HS-27A (cell line): ENCODE measurements at places on chromosomes 5 and 9.

DNA sequence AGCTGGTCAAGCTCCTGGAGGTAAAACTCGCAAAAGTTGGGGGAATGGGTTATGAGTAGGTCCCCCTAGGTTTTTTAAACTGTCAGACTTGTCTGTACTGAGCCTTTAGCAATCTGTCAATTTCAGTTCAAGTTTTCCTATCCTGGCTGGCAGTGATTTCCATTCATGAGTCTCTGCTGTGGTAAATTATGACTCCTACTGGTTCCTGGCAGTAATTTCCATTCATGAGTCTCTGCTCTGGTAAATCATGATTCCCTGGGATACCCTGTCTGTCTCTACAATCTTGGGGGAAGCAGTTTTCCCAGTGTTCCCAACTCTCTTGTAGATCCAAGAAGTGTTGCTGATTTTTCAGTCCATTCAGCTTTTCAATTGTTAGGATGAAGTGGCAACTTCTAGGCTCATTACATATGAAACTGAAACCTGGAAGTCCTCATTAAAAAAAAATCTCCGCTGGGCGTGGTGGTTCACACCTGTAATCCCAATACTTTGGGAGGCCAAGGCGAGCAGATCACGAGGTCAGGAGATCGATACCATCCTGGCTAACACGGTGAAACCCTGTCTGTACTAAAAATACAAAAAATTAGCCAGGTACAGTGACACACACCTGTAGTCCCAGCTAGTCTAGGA is 91.3 kb upstream of the GPBP1 start:
- DNase-seq: no peak

DNA sequence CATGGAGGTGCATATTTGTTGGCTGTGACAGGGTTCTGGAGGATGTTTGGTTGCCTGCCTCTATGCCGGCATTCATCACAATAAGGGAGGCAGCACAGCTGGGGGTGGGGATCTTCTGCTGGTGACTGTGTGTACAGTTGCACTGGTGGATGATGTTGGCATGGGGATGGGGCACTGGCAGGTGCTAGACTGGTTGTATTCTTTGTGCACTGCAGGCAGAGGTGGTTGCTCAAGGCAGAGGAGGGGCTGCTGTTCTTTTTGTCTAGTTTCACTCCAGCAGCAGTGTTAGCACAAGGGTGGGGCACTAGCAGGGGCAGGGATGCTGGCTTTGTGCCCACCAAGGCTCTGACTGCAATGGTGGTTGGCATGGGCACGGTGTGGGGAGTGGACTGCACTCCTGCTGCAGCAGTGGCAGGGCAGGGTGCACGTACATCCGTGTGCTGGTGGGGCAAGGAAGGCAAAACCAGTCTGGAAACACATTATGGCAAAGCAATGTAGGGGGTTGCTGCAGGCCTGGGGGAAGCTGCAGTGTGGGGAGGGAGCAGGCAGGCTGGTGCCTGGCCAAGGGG is 69.3 kb downstream of the ISOC1 start:
- no peak for DNase-seq

- no peak for DNase-seq
These were observed 158.1 kb downstream of the LPAR1 start for GRCh38 chr9:110880189-110880588.

- no peak for DNase-seq
These were observed 77.5 kb downstream of the HSPA4 start for GRCh38 chr5:133129289-133129688.

DNA sequence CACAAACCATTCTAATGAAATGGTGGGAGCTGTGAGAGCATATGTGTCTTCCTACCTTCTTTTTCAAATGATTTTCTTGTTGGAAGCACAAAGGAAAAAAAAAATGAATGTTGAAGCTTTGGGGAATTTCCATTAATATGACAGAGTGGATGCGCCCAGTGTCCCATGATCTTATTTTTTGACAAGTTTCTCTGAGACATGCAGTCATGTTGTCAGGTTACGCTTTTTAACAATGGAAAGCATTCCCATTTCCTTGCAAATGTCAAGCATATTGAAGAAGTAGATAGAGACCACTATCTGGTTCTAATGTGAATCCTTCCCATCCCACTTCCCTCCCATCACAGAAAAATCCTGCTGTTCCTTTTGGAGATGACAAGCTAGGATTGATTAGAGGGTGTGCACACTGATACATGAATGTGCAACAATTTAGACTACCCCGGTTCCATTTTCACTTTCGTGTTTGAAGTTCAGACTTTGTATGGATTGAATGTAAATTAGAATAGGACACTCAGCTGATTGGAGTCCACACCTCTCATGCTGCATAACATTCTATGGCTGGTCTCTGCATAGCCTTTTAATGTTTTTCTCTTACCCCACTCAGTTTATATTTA is 919.4 kb downstream of the TLE4 start:
- DNase-seq: no peak

- no peak for DNase-seq
These were observed 293.9 kb downstream of the KDM4C start for GRCh38 chr9:7051711-7052110.

DNA sequence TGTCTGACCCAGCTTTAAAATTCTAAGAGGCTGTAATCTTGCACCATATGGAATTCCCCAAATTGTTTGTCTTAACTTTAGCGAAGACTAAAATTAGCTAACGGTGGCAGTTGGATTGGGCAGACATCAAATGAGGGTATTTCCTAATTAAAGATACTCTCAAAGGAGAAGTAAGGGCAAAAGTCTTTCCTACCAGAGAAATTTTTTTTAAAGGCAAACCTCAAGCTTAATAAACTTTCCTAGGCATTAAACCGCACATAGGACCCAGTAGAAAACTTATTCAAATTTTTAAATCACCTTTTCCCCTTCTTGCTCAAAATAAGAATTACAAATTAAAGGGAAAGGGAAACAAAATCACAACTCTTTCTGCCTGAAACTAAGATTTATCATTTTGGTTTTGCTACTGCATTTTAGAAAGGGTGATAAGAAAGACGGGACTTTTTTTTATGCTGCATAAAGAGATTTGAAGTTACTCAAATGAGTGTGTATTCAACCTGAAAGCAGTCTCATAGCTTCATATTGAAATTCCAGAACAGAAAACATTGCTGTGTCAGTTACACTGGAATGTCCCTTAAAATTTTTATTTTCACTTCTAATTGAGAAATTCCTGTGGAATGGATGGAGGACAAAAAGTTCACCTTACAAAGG is 189.1 kb upstream of the PTGER4 start:
- no peak for DNase-seq

DNA sequence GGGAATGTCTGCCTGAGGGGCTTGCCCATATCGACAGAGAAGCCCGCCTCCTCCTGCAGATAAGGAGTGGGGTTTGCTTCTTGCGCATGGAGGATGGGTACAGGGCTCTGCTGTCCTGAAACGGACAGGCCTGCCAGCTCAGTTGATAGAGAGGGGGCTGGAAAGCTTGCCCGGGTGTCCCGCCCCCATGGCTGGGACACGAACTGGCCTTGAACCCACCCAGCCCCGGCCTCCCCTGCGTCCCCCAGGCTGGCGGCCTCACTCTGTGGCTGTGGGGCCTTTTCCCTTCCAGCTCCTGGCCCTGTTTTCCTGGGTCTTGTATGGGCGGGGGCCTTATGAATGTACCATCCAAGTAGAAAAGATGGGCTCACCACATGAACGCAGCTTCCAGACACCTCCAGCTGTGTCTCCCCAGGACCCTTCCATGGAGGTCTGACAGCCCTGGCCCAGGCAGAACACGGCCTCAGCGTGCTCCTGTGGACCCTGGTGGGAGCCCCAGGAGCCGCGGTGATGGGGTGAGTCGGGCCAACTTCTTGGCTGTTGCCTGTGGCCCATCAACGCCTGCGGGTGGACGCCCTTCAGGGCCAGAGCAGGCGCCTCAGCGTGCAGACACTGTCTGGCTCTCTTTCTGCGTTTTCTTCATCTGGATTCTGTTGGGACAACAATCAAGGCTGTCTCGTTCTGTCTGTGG is 15.9 kb upstream of the SLC2A6 start:
- DNase-seq: no peak

DNA sequence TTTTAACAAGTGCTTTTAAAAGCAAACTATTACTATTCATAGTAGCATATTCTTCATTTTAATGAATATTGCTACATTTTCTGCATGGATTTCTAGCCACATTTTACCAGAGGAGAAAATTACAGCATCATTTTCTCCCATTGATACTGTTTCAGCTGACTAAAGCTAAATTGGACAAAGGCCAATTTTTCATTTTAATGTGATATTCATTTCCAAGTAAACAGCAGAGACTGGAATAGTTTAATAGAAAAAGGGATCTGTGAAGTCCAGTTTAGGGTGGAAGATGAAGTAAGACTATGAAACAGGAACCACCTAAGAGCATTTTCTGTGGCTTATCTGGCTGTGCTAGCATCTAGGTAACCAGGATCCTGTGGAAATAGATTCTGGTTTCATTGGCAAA is 128.1 kb downstream of the GIN1 start:
- no peak for DNase-seq

DNA sequence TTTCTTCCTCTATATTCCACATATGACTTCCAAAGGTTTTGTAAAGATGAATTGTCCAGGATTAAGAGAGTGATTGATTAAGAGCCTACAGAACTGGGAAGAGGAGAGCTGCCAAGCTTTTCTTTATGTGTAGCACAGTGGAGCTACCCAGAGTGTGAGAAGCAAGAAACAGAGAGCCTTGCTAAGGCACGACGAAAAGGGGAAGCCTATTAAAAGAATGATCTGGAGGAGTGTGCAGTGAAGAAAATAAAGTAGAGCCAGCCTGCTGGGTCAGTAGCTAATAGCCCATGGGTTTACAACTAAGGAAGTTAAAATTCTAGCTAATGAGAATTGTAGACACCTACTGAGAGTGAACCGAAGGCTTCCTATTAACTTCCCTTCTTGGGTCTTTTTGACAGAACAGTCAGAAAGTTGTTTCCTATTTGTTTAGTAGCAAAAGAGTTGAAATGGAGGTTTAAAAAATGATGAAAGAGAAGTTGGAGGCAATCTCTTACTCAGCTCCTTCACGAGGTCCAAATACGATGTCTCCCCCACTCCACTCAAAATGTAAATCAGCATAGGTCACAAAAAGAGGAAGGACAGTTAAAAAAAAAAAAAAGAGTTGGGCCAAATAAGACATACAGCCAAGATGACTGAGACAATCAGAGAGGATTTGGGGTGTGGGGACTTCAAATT is 957 bp upstream of the PRR16 start:
- no peak for DNase-seq

DNA sequence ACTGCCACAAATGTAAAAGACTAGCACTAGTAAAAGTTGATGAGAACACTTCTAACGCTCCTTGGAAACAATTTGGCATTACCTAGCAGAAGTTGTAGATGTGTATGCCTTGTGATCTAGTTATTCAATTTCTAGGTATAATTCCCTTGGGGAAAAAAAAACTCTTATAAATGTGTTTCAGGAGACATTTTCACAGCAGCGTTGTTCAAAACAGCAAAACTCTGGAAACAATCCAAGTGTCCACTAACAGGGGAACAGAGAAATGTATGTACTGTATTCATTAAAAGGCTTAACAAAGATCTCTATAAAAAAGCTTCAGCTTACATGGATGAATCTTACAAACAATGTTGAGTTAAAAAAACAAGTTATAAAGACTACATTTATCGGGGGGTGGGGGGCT is 30.4 kb downstream of the NR3C1 start:
- DNase-seq: no peak

GRCh38 chr5:138263581-138263980 is 10.8 kb downstream of the GFRA3 start:
- no peak for DNase-seq

- DNase-seq: no peak
These were observed 164.3 kb upstream of the OTULINL start for GRCh38 chr5:14417276-14417730.

GRCh38 chr5:177449140-177450061 is 2.8 kb downstream of the PRR7 start:
- DNase-seq: no peak

DNA sequence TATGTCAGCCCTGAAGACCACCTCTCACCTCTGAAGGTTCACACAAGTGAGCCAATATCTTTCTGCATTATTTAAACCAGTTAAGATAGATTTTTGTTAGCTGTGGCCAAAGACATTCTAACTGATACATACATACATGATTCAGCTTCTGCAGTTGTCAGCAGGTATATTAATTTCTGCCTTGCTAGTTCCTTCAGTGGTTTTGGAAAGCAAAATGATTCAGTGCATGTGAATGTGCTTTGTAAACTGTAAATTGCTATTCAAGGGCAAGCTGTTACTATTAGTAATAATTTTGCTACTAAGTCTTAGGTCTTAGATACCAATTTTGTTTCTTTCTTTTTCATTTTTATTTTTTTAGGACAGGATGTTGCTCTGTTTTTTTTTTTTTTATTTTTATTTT is 89.2 kb upstream of the ERBIN start:
- DNase-seq: no peak

GRCh38 chr5:252546-252945 is 18.9 kb upstream of the PDCD6 start:
- no peak for DNase-seq

DNA sequence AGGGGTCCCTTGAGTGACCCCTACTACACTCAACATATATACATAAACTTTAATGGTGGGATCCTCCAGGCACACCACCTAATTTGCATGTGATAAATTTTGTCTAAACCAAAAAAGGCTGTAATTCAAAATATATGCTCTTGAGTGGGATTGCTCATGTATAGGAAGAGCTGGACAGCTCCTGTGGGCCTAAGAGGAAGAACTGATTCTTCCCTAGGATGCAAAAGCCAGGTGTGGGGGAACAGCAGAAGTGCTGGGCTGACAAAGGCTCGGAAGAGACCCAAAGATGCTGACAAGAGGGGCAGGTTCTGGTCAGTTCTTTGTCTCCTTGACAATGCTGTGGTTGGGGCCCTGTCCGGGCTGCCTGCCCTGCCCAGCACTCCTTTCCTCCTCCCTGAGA is 43.9 kb downstream of the PCDH1 start:
- DNase-seq: no peak

DNA sequence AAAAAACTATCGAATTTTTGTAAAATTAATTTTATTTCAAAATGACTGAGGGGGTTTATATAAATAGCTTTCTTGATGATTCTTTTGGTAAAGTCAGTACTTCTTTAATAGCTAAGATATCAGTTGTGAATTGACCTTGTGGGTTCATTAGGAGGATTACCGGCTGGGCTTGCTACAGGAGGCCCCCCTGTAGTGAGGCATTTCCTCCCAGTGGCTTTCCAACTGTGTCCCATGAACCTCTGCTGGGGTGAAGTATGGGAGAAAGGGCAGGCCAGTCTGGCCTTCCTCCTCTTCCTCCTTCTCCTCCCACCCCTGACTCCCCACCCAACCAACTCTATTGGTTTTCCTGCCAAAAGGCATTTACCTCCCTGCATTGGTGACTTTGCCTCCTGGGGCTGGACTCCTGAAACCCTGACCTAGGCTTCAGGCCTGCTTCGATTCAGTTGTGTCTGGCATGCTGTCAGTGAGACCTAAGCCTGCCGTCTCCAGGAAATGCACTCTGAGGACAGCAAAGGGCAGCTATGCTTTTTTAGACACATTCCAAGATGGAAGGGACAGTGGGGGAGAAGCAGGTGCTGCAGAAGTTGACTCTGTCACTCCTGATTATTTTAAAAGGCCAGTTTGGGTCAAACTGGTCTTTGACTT is 144.8 kb downstream of the HSPA4 start:
- DNase-seq: no peak

- DNase-seq: no peak
These were observed 67.9 kb upstream of the PIK3R1 start for GRCh38 chr5:68147659-68148058.
